Left kidney (tissue), 8 donors: ENCODE measurements at places on chromosomes 16 and 17. TPM values are rescaled to one million over a fixed set of nuclear protein-coding genes. Genes with fewer than 3 reads are reported as not detected.

GRCh38 chr17:492022-492413, 139.4 kb upstream of the RPH3AL start:
- DNase-seq = no peak

Gene GUCY2D
- 0.45 TPM for polyA plus RNA-seq

Gene PITPNM3
- polyA plus RNA-seq = 8.0 TPM

Gene FOXN1
- 0.55 TPM for polyA plus RNA-seq

DNA sequence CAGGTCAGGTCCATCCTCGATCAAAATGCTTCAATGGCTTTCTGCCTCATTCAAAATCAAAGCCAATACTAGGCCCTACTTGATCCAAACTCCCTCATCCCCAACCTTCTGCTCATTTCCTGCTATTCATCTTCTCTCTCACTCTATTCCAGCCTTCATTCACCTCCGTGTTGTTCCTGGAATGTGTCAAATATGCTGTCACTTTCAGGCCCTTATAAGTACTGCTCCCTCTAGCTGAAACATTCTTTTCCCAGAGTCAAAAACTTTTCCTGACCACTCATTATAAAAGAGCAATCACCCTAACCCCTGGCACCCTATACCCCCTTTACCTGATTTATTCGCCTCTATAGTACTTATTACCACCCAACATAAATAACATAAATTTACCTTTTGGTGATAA, 303.7 kb upstream of the PMFBP1 start:
- DNase-seq = no peak

DNA sequence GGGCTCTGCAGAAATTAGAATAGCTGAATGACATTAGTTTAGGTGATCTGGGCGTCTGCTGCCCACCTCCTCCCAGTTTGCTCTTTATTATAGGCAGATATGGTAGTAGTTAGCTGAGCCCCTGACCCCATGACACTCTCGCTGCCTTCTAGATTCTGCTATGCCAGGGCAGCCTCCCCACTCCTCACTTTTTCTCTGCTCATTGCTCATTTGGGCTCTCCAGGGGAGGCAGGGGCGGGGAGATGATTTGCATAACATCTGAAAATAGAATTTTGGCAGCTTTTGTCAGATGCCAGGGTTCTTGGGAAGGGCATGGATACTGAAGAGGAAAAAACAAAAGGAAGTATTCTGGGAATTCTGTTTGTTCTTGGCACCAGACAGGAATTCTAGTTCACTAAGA, 78.0 kb upstream of the GAS7 start:
- DNase-seq = no peak

Gene GEMIN4
- 21.6 TPM for polyA plus RNA-seq

DNA sequence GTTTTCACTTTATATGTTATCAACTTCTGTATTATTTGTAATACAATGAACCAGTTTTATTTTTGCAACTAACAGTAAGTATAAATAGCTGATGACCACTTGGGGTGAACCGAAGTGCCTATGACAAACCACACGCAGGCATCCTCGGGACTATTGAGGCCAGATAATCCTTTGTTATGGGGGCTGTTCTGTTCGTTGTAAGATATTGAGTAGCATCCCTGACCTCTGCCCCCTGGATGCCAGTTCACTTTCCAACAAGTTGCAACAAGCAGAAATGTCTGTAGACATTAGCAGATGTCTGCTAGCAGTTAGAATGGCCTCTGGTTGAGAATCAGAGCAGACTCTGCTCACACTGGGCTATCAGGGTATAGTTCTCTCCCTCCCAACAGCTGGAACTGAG, 277.0 kb downstream of the WWOX start:
- DNase-seq = no peak
